ENCODE measurements at places on chromosomes 6 and 20. TPM values are rescaled to one million over a fixed set of nuclear protein-coding genes. Genes with fewer than 3 reads are reported as not detected.

- H3K4me1 ChIP-seq: peaks cover 77% of the 10 kb centered on the region
- H3K4me3 ChIP-seq: peak overlapping the region; percentile 96
- H3K27me3 ChIP-seq: peaks cover 3% of the 10 kb centered on the region
- no peak for DNase-seq
- H3K27ac ChIP-seq: peak overlapping the region; percentile 99
- peaks cover 22% of the 10 kb centered on the region for H3K36me3 ChIP-seq
Observed at GRCh38 chr6:32175322-32175710, 568 bp downstream of the AGPAT1 start.

DNA sequence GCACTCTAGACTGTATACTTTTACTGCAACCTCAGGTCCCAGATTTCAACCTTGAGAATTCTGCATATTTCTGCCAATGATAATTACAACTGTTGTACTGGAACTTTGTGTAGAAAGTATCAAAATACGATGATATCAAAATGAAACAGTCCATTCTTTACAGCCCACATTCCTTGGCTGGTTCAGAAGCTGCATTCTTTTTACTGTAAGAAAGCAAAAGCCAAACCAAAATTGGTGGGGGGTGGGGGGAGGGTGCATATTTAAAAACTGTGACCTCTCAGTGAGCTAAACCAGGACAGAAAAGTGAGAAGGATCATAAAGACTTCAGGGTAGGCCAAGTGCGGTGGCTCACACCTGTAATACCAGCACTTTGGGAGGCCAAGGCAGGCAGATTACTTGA lies 41.8 kb upstream of the UBR2 start:
- DNase-seq: no peak
- peaks cover 34% of the 10 kb centered on the region for H3K4me1 ChIP-seq
- H3K36me3 ChIP-seq: peaks cover 5% of the 10 kb centered on the region
- H3K4me3 ChIP-seq: no peak overlapping the region

- H3K27ac ChIP-seq: peak overlapping the region; percentile 77
- H3K27me3 ChIP-seq: no peaks in the 10 kb centered on the region
- H3K4me1 ChIP-seq: peaks cover 48% of the 10 kb centered on the region
- peak overlapping the region; percentile 6 for H3K4me3 ChIP-seq
- H3K36me3 ChIP-seq: peaks cover 9% of the 10 kb centered on the region
Observed at GRCh38 chr6:34383656-34384320, 8.7 kb downstream of the NUDT3 start.

GRCh38 chr6:75505424-75505823 lies 11.8 kb upstream of the FILIP1 start:
- no peak overlapping the region for H3K27ac ChIP-seq
- H3K4me1 ChIP-seq: peaks cover 9% of the 10 kb centered on the region
- H3K4me3 ChIP-seq: no peak overlapping the region
- H3K27me3 ChIP-seq: peaks cover 3% of the 10 kb centered on the region
- H3K36me3 ChIP-seq: no peaks in the 10 kb centered on the region
- no peak for DNase-seq

GRCh38 chr6:15970517-15970916 lies 158.4 kb upstream of the MYLIP start:
- DNase-seq: no peak
- H3K27ac ChIP-seq: no peak overlapping the region
- no peaks in the 10 kb centered on the region for H3K4me1 ChIP-seq
- H3K36me3 ChIP-seq: peaks cover 5% of the 10 kb centered on the region
- H3K4me3 ChIP-seq: no peak overlapping the region
- H3K27me3 ChIP-seq: peaks cover 8% of the 10 kb centered on the region

GRCh38 chr6:85428486-85428885 lies 21.4 kb upstream of the NT5E start:
- no peak overlapping the region for H3K27ac ChIP-seq
- H3K4me1 ChIP-seq: peaks cover 7% of the 10 kb centered on the region
- no peak for DNase-seq
- H3K36me3 ChIP-seq: peaks cover 35% of the 10 kb centered on the region
- no peak overlapping the region for H3K4me3 ChIP-seq
- H3K27me3 ChIP-seq: no peaks in the 10 kb centered on the region

DNA sequence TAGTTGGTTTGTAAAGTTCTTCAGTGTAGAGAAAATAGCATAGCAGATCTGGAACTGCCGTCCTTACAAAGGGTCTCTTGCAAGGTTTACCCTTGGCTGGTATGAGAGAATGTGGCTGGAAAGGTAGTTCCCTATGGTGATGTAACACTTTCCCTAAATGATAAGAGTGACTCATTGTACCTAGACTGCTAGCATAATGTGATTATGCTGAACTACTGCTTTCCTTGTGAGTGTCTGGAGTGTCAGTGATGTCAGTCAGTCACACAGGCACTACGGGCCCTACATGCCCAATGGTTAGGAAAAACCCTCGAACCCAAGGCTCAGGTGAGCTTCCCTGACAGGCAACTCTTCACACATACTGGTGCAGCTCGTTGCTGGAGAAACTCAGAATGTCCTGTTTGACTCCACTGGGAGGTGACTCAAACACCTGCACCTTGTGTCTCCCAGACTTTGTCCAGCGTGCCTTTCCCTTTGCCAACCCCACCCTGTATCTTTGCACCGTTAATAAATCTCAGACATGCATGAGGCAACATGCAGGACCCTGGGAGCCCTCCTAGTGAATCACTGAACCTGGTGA lies 28.4 kb upstream of the LY86 start:
- H3K4me1 ChIP-seq: no peaks in the 10 kb centered on the region
- no peak for DNase-seq
- H3K36me3 ChIP-seq: no peaks in the 10 kb centered on the region
- H3K27ac ChIP-seq: no peak overlapping the region
- peaks cover 3% of the 10 kb centered on the region for H3K27me3 ChIP-seq

DNA sequence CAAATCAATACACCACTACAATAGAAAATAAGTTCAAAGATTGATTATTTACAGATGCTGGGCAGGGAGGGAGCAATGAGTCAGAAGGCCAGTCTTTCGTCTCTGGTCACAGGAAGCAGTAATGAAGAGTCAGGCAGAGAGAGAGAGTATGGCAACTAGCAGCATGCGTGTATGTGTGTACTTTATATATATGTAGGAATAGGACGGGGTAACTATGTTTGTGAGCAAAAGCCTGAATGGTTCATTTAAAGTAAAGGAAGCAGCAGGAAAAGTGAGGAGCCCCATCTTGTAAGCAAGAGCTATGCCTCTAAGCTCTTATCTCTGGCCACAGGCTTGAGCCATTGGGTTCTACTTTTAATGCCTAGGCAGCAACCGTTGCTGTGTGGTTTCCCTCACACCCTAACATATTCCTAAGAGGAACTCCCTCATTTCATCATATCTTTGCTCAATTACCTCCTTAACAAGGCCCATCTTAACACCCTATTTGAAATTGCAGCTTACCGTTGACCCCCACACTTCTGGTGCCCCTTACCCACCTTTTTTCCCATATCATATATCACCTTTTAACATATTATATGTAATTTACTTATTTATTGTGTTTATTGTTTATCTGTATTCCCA lies 66.6 kb downstream of the AFG1L start:
- H3K36me3 ChIP-seq: no peaks in the 10 kb centered on the region
- H3K4me1 ChIP-seq: peaks cover 32% of the 10 kb centered on the region
- H3K27ac ChIP-seq: peak overlapping the region; percentile 17

DNA sequence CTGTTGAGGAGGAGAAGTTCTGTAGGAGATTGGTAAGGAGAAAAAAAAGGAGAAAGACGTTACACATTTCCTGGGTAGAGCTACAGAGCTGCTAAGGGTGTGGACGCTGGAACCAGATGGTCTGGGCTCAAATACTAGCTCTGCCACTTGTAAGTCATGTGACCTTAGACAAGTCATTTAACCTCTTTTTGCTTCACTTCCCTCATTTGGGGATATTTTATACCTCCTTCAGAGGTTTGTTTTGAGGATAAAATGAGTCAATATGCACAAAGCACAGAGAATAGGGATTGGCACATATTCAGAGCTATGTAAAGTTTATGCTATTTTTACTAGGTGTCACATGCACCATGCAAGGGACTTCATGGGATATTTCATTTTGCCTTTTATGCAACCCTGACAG lies 708.8 kb downstream of the DHX35 start:
- no peaks in the 10 kb centered on the region for H3K4me1 ChIP-seq
- no peak overlapping the region for H3K27ac ChIP-seq
- no peaks in the 10 kb centered on the region for H3K27me3 ChIP-seq
- no peak overlapping the region for H3K4me3 ChIP-seq
- no peak for DNase-seq

Gene ELOVL4
- 6.2 TPM for total RNA-seq

Gene GJA1
- total RNA-seq: 96.4 TPM

Gene MYB
- 0.17 TPM for total RNA-seq

Gene CGA
- total RNA-seq: 0.96 TPM

Gene ANKRD6
- total RNA-seq: not detected

Gene TMEM63B
- 44.9 TPM for total RNA-seq

Gene PRRT1
- total RNA-seq: 3.9 TPM

All from HFFc6 (cell line).